Activated gamma-delta T cell (primary cell): ENCODE measurements at places on chromosomes 16 and 17.

DNA sequence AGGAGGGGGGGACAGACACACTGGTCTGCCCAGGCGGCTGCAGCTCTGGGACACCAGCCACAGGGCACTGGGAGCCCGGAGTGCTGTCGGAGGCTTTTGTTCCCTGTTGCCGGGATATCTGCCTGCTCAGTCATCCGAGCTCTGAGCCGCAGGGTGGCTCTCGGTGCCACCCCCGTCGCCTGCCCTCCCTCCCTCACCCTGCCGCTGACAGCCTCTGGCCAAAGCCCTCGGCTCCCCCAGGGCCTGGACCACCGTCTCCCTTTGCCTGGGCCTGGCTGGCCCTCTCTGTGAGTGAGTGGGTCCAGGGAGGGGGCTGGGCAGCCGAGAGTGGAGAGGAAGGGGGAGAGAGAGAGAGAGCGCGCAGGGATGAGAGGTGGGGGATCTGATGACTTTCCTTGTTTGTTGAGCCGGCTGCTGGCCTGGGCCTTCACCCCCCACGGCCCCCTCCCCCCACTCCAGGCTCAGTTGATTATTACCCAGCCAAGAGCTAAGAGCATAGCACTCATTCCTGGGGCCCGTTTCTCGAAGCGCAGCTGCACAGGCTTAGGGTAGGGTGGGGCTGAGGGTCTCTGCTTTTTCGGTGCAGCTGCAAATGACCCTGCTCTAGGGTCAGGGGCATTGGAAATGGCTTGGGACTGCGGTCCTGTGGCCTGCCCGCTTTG is 2.7 kb downstream of the FOXJ1 start:
- DNase-seq = no peak

GRCh38 chr17:45043813-45044540 is 7.5 kb downstream of the DCAKD start:
- no peak for DNase-seq

GRCh38 chr16:56939801-56940200 is 7.9 kb downstream of the HERPUD1 start:
- DNase-seq = no peak

GRCh38 chr16:19598805-19599510 is 43.5 kb downstream of the VPS35L start:
- no peak for DNase-seq

GRCh38 chr17:81208651-81209050 is 14.1 kb downstream of the CEP131 start:
- DNase-seq = no peak

GRCh38 chr17:42103221-42103954 is 5.1 kb upstream of the ZNF385C start:
- no peak for DNase-seq

- no peak for DNase-seq
Observed at GRCh38 chr16:12119562-12119961, 143.0 kb downstream of the SNX29 start.

GRCh38 chr17:11805952-11806351 is 191.3 kb downstream of the ZNF18 start:
- no peak for DNase-seq

DNA sequence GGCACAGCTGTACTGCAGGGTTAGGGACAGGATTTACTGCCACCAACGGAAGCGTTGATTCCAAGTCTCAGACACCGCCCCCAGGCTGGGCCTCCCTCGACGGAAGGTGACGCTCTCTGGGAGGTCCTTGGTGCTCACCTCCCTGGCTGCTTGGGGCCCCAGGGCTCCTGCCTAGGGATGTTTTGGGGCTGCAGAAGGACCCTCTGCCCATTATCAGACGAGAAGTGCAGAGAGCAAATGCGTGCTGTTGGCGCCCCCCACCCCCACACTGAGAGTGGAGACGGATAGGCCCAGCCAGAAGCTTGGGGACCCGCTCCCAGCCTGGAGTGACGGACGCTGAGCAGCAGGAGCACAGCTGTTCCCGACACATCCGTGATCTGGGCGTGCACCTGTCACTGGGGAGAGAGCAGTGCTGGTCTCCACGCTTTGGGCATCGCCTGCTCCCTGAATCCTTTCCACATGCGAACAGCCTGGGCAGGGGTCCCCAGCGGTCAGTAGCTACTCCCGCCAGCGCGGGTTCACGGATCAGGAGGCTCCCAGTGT is 5.1 kb upstream of the SOX8 start:
- DNase-seq = no peak

- DNase-seq = no peak
Observed at GRCh38 chr16:14069818-14070217, 1.3 kb upstream of the MRTFB start.

- no peak for DNase-seq
Observed at GRCh38 chr16:2470603-2471015, 488 bp upstream of the NTN3 start.

DNA sequence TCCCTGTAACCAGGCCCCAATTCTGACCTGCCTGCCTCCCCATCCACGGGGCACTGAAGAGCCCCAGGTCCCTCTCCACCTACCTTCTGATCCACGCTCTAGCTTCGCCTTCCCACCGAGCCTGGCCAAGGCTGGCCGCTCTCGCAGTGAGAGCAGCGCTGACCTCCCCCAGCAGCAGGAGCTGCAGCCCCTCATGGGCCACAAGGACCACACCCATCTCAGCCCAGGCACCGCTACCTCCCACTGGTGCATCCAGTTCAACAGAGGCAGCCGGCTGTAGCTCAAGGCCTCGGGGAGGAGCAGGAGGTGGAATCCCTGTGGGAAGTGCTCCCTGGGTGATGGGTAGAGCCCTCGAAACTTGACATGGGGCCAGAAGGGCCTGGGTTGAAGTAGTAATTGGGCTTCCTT is 8.4 kb upstream of the PLEKHG4 start:
- no peak for DNase-seq

- no peak for DNase-seq
Observed at GRCh38 chr16:68915589-68915988, 72.3 kb downstream of the TANGO6 start.

DNA sequence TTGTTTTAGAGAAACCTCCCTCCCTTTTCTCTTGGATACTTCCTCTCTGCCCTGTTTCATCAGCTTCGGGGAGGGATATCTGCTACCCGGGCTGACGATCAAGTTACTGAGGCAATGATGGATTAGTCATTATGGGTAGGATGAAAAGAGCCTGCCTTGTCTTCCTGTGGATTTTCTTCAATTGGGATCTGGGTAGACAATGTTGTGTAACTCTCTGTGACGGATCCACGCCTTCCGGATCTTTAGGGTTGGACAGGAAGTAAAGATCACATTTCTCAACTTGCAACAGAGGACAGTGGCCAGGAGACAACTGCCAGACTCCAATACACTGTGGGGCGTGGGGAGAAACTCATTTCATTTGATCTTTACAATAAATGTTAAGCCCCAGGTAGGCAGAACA is 11.3 kb upstream of the CHST6 start:
- no peak for DNase-seq

DNA sequence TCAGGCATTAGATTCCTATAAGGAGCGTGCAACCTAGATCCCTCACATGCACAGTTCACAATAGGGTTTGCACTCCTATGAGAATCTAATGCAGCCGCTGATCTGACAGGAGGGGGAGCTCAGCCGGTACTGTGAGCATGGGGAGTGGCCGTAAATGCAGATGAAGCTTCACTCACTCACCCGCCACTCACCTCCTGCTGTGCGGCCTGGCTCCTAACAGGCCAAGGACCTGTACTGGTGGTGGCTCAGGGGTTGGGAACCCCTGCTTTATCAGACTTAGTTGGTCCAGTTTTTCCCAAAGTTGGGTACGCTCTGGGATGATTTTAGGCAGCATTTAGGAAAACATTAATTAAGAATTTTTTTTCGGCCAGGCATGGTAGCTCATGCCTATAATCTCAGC is 103.8 kb downstream of the MARF1 start:
- no peak for DNase-seq

- no peak for DNase-seq
Observed at GRCh38 chr17:77946900-77947645, 11.4 kb upstream of the TNRC6C start.

- DNase-seq = no peak
Observed at GRCh38 chr16:56993204-56993603, 3.8 kb downstream of the NLRC5 start.

DNA sequence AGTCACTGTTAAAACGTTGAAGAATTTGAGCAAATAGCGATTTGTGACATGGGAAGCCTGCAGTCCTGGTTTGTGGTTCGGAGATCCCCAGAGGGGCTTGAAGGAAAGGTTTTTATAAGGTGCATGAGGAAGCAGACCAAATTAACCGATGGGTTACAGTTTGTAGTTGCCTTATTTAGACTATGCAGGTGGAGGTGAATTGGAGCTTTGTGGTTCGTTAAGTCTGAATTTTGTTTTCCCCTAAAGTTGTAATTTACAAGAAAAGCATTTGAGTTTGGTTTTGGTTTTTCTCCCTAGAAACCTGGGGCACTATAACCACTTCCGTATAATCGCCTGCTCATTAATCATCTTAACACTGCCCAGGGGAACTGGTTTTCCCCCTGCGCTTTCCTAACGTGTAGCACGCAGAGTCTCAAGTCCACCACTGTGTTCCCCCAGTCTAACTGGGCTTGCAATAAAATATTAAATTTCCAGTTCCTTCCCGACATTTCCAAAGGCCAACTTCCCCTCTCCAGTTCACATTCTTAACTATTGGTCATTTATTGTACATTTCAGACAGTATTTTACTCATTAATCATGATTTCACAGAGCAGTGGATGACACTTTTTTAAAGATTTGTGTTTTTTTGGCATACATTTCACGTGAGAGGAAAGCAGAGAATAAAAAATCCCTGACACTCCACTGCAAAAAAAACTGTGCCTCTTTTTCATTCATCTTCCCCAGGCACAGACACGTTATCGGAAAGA is 932 bp downstream of the ZNF267 start:
- DNase-seq = no peak

DNA sequence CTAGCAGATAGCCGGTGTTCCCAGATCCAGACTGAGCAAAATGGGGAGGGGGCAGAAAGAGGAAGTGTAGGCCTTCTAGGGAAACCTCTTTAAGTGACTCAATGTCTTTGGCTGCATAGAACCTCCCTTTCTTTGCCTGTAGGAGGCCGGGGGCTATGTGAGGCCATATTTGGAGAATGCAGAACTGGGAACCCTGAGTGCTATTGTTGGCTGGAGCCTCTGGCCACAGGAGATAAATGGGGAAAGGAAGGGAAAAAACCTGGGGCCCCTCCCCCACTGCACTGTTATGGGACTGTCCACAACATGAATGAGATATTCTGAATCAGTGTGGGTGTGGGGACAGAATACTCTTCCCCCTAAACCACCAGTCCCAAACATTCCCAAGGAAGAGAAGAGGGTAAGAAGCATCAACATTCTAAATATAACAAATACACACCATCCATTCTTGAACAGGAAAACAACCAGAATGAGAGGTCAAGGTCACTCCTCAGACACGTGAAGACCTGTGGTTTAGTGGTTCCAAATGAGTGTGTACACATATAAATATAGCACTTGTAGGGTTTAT is 2.4 kb downstream of the VPS25 start:
- no peak for DNase-seq

DNA sequence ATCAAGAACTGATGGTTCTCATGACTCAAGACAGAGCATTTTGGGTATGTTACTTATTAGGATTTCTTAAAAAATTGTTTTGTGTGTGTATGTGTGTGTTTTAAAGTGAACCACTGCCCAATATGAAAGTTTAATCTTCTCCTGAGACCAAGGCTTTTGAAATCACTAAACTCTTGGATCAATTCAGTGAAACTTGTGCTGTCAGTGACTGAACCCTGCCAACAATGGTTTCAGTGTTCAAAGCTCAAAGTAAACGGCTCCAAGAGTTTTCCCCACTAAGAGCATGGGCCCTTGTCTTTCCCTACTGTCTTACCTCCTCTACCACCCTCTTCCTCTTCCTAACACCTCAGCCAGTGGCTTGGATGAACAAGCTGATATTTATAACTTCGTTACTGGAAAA is 22.0 kb downstream of the NFE2L1 start:
- DNase-seq = no peak

GRCh38 chr16:49779979-49780378 is 75.9 kb downstream of the ZNF423 start:
- DNase-seq = no peak

GRCh38 chr16:4599545-4599944 is 15.1 kb downstream of the UBALD1 start:
- no peak for DNase-seq

GRCh38 chr16:19165101-19165500 is 2.9 kb upstream of the SYT17 start:
- DNase-seq = no peak

GRCh38 chr16:68590201-68590994 is 51.3 kb downstream of the ZFP90 start:
- peak; percentile 40 for DNase-seq

DNA sequence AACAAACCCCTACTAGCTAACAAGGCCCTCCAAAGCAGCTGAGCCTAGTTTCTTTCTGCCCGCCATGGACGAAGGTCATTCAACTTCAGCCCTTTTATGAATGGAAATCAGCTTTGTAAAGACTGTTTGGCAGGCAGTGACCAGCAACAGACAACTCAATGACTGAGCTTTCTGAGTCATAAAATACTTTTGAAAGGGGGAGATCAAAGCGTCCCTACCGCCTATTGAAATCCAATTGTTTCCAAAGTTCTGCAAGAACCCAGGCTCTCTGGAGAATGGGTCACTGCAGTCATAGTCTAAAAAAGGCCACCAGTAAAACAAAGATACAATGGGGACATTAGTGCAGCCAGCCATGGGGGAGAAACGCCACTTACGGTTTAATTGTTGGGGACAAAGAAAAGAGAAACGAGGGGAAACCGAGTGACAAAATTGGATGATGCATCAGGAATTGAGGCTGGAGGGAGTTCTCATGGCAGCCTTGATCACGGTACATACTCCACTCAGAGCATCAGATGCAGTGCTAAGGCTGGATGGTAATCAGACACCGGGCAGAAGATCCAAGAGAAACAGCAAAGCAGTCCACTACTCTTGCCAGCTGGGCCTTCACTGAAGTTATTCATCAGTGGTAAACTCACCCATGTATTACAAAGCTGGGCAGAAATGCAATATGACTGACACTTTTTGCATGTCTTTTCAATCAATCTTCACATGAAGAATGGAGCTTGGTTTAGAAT is 9.8 kb downstream of the ADAMTS18 start:
- DNase-seq = no peak

- DNase-seq = no peak
Observed at GRCh38 chr16:51440131-51440889, 289.2 kb upstream of the SALL1 start.

- no peak for DNase-seq
Observed at GRCh38 chr17:54626146-54626703, 274.4 kb upstream of the TOM1L1 start.

GRCh38 chr17:55762086-55762858 is 11.4 kb downstream of the PCTP start:
- no peak for DNase-seq

- DNase-seq = no peak
Observed at GRCh38 chr16:3799354-3799753, 81.2 kb downstream of the CREBBP start.

DNA sequence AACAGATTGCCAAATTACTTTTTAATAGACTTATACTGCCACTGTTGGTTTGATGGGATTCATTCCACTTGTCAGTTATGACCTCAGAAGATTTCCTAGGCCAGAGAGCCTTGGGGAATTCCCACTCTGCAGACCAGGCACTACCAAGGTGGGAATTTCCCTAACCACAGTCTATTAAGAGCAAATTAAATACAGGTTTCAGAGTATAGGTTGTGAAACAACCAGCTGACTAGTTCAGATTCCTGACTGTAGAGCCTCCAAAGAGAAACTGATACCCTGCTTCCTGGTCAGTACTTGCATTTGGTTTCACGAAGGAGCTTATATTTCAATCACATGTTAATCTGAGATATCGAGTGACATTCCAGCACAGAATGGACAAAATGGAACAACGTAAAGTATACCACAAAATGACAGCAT is 186.5 kb downstream of the STX8 start:
- no peak for DNase-seq

GRCh38 chr16:73062743-73063733 is 15.1 kb upstream of the ZFHX3 start:
- DNase-seq = no peak
